ENCODE measurements at places on chromosomes 5 and 9.

- DNase-seq, result no peak
These were observed 9.6 kb downstream of the ENG start for GRCh38 chr9:127844821-127845359.

GRCh38 chr9:131237931-131238401 lies 38.3 kb downstream of the FAM78A start:
- peak; percentile 79 for DNase-seq

DNA sequence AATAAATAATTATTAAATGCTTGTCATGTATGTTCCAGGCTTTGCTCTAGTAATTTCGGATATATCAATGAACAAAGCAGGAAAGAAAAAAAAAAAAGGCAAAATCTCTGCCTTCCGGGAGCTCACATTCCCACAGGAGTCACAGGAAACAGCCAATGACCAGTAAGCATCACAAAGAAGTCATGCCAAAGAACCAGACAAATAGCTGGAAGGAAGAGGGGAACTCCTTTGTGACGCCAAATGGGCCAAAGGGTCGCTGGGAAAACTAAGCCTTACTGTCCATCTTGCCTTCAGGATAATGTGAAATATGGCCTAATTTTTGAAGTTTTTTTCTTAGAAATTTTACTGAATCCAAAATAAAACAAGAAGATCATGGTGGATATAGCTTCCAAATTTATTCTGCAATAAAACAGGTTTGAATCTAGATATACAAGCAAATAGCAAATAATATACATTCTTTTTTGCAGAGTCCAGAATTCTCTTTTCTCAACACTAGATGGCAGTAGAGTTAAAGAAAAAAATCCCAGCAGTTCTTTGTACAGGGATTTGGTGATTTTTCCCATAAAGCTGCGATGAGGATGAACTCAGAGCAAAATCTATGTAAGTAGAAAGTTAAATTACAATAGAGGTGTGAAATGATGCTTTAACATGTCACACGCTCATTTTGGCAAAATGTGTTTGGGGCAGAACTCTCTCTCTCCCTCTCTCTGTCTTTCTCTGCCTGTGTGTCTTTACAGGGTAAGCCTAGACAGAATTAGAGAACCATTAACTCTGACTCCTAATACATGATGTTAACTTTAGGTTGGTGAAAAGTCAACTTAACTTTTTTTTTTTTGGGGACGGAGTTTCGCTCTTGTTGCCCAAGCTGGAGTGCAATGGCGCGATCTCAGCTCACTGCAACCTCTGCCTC lies 60.0 kb upstream of the TUT7 start:
- DNase-seq, result no peak

DNA sequence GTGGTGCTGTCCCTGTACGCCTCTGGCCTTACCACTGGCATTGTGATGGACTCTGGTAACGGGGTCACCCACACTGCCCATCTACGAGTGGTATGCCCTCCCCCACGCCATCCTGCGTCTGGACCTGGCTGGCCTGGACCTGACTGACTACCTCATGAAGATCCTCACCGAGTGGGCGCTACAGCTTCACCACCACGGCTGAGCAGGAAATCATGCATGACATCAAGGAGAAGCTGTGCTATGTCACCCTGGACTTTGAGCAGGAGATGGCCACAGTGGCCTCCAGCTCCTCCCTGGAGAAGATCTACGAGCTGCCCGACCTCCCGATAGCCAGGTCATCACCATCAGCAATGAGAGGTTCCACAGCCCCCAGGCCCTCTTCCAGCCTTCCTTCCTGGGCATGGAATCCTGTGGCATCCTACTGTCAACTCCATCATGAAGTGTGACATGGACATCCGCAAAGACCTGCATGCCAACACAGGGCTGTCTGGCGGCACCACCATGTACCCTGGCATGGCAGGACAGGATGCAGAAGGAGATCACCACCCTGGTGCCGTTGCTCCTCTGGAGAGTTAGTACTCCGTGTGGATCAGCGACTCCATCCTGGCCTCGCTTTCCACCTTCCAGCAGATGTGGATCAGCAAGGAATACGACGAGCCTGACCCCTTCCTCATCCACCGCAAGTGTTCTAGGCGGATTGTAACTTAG lies 434.2 kb upstream of the RGMB start:
- no peak for DNase-seq

DNA sequence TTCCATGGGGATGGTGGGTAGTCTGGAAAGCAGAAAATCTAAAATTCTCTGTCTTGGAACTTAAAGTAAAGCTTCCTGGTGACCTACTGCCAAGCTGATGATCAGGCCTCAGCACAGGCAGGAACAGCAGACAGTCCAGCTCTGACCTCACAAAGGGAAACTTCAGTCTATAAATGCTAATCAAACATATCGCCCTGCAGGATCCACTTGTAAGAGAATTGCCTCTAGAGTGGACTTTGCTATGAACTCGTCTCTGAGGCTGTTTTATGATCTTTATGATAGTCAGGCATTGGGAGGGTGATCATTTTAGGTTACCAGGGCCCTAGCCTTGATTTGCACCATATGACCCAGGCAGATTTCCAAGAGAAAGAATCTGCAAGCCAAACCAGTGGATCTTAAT lies 67.6 kb upstream of the SELENOP start:
- no peak for DNase-seq
